ENCODE measurements at places on chromosomes 5 and 9.

DNA sequence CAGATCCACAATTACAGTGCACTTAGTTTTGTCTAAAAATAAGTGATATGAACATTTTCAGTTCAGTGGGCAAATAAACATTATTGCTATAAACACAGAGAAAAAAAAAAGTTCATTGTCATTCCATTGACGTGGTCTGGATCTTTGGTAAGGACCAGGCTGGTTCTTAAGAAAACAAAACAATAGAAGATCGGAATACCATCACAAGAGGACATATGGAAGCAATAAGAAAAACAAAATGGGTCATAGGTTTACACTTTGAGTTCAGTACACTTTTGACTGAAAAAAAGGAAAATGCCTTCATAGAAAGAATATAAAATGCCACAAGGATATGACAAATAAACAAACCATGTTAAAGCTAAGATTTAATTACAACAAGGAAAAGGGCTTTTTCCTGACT is 289.5 kb upstream of the TYRP1 start:
- DNase-seq: no peak

GRCh38 chr5:44862808-44863207 is 54.1 kb downstream of the MRPS30 start:
- DNase-seq: no peak

- no peak for DNase-seq
Observed at GRCh38 chr9:125538092-125538473, 168.9 kb downstream of the MAPKAP1 start.

DNA sequence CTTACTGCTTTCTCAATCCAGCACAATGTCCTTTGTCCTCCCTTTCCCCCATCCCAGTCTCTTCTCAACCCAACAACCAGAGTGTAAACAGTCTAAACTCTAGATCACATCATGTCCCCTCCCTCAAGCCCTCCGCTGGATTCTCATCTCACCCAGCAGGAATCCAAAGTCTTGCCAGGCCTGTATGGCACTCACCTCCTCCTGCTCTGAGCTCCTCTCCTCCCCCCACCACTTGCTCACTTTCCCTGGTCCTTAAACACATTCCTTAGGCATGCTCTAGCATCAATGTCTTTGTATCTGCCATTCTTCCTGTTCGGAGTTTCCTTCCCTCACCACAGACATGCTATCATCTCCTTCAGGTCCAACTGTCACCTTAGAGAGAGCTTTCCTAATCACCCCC is 78.8 kb downstream of the NIPSNAP3B start:
- DNase-seq: no peak

DNA sequence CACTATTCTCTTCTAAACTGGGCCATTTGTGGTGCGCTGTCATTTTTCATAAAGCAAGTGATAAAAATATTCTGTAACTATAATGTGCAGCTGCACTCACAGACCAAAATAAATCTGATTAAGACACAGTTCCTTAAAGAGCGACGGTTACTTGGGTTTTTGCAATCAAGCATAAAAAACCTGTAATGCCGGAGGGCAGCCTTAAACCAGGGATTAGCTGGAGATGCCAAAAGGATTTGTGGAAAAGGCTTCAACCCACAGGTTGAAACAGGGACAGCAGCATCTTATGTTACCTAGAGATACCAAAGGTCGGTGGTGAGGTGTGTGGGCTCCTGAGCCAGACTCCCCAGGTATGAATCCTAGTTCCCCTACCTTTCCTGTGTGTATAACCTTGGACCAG is 49.3 kb downstream of the CTNND2 start:
- no peak for DNase-seq

DNA sequence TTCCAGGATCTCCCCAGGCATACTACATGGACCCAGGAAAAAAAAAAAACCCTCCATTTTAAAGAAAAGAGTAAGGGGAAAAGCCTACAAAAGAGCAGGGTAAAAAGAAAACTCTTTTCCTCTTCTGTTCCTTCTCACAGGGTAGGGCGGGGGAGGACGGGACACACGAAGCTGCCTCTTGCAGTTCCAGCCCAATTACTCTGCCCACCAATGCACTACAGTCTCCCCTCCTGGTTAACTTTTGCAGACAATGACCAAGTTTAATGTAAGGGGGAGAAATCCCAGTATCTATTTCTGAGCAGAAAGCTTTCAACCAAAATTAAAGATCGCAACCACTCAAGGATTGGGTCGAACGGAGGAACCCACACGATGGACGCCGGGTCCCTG is 1.3 kb downstream of the BRD3 start:
- DNase-seq: no peak

DNA sequence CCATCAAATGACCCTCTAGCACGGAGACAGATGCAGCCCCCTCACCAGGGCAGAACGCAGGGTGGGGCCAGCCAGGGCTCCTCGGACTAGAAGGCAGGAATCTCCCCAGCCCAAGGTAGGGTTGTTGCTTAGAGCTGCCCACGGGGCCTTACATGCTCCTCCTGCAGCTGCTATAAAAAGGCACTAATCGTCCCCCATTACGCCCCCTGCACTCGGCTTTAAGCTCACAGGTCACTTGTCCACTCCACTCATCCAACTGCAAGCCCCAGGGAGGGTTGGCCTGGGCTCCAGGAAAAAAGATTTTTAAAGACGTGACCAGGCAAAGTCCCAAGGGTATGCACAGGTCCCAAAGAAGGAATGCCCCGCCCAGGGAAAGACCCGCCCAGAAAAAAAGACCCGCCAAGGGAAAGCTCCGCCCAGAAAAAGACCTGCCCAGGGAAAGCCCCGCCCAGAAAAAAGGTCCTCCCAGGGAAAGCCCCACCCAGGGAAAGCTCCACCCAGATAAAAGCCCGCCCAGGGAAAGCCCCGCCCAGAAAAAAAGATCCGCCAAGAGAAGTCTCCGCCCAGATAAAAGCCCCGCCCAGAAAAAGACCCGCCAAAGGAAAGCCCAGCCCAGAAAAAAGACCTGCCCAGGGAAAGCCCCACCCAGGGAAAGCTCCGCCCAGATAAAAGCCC is 11.1 kb downstream of the GRIN1 start:
- no peak for DNase-seq

DNA sequence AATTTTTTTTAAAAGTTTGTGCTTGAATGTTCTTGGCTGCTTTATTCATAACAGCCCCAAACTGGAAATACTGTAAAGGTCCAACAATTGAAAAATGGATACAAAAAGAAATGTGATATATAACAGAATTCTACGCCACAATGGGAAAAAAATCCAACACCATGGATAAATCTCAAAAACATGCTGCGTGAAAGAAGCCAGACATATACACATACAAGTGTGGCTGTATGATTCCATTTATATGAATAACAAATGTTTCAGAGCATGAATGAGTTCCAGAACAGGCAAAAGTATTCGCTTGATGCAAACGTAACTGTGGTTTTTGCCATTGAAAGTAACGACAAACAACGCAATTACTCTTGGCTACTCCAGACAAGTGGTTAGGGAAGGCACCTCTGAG is 7.2 kb upstream of the SFXN1 start:
- DNase-seq: no peak

DNA sequence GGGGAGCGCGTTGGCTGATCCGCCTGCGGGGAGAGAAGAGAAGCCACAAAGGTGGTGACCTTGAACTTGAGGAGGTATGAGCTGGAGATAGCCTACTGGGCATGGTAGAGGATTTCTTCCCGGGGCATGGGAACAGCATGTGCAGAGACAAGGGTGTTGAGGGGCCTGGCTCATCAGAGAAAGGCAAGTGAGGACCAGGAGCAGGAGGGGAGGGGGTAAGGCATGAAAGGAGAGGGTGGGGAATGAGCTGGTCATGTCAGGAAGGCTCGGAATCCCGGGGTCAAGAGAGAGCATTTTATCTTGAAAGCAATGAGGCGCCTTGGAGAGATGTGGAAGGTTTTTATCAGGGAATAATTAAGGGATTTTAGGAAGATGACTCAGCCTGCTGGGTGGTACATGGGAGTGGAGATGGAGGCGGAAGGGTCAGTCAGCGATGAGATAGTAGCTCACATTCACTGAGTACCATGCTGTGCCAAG is 121.1 kb downstream of the LHX2 start:
- DNase-seq: no peak

- no peak for DNase-seq
Observed at GRCh38 chr5:176692326-176692725, 45.0 kb downstream of the TSPAN17 start.

Data from stimulated activated CD8-positive, alpha-beta memory T cell treated with anti-CD3 and anti-CD28 coated beads, Interleukin-7, amount 100 ng/mL, for 1 hour (primary cell).